Activated naive CD4-positive, alpha-beta T cell treated with anti-CD3 and anti-CD28 coated beads, Interleukin-2, amount 10 ng/mL, durations not matched to agents 5 hours and 36 hours (primary cell): ENCODE measurements at places on chromosomes 7 and 10. TPM values are rescaled to one million over a fixed set of nuclear protein-coding genes. Genes with fewer than 3 reads are reported as not detected.

The HIP1 gene
- total RNA-seq = 1.4 TPM

The ARMC10 gene
- 31.8 TPM for total RNA-seq

The CPEB3 gene
- 2.6 TPM for total RNA-seq

The LIPN gene
- not detected for total RNA-seq

The DNA2 gene
- total RNA-seq = 33.7 TPM

The C10orf53 gene
- total RNA-seq = not detected

The ACSM6 gene
- total RNA-seq = not detected

The NODAL gene
- total RNA-seq = 0.15 TPM

The KIAA1217 gene
- total RNA-seq = 0.05 TPM

The EPHB6 gene
- 24.2 TPM for total RNA-seq
